ENCODE measurements at places on chromosomes 7 and 10.

- DNase-seq, result no peak
Measured at GRCh38 chr10:110158051-110159005, 49.1 kb upstream of the MXI1 start.

DNA sequence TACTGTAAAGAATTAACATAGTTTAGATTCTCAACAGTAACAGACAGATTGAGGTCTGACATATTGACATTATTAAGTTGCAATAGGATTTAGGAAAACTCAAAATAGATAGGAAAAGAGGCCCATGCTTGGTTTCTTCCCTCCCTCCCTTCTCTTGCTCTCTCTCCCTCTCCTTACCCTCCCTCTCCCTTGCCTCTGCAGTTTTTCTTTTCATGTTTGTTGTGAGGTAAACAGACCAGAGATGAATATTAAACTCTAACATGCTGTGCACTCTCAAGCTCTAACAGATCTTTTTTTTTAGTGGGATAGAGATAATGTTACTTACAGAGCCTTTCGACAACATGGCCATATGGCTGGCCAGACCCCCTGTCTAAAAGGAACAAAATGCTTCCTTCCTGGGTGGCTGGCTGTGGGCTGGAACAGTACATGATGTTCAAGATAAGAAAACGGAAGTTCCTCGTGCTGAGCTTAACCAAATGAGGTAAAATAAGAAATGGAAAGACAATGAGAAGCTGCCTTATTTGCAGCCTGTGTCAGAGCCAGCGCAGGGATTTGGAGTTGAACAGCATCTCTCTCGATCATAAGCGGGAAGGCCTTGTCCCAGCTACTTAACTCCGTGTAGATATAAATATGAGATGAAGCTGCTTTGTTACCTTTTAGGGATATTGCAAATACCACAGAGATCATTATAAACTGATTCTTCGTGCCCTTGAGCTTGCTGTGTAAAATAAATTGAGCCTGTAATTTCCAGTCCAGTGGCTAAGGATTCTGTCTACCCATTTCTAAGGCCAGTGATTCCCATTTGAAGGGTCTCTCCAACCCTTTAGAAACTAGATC lies 391.9 kb upstream of the NPVF start:
- no peak for DNase-seq

- no peak for DNase-seq
Measured at GRCh38 chr10:84015877-84016595, 123.3 kb upstream of the GHITM start.

DNA sequence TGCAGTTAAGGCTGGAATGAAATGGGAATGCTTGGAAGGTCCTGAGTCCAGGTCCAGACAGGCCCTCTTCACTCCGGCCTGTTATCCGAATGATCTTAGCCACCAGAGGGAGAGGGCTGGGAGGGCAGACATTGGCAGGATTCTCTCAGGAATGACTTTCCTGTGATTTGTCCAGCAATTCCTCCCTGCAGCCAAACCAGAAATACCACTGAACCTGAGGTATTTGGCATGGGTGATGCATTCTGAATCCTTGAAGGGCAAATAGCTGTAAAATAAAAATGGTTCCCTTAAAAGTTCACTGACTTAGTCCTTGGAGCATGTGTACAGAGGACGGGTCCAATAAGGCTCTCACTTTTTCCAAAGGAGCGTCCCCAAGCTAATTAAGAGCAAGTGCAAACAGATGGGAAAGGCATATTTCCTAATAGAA lies 77.5 kb upstream of the HABP2 start:
- DNase-seq, result no peak

DNA sequence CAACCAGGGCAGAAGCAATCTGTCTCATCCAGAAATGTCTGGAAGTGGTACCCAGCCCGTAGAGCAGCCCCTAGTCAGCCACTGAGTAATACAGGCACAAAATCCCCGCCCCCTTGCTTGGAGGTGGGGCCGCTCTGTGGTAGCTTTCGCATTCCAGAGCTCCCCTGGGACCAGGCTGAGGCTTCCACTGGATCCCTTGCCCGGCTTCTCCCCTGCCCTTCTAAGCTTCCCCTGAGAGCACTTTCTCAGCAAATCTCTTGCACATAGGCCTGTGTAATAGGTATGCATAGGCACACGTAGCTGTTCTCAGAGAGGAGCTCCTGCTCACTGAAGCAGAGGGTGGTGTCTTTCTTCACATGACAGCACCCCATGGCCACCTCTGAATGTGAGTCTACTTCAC lies 144.2 kb downstream of the BMS1 start:
- no peak for DNase-seq
